ENCODE measurements at places on chromosomes 1 and 21.

DNA sequence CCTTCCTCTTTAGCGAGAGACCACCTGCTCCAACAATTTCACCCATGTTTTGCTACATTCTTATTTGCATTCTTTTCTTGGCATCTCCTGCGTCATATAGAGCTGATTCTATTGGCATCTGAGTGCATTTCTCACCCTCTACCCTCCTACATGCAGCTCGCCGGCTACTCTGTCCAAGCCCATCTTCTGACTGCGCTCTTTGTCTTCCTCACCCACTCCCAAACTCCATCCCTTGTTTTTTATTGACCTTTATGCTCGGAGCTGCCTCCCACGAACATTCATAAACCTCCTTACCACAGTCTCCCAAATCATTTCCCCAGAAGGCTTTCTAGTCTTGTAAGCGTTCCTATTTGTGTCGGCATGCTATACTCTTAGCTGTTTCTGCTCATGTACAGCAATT, 33.6 kb upstream of the FMN2 start:
- DNase-seq = no peak

- DNase-seq = no peak
These were observed 216.4 kb downstream of the SLC44A5 start for GRCh38 chr1:75394386-75395139.

- no peak for DNase-seq
These were observed 40.7 kb downstream of the VTCN1 start for GRCh38 chr1:117169871-117170596.

DNA sequence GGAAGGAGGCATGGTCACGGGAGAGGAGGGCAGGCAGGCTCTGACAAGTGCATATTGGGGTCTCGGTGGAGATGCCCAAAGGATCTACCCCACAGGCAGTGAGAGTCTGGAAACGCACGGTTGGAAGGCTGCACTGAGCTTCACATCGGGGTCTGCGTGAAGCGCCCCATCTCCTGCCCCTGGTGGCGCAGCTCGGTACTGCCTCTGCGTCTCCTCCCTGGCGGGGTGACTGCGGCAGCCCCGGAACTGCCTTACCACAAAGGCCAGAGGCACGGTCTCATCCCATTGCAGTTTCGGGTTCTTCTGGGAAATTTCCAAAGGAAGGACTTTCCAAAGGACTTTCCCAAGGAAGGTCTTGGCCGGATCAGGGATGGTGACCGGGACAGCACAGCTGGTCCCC, 69.2 kb upstream of the AJAP1 start:
- DNase-seq = no peak

DNA sequence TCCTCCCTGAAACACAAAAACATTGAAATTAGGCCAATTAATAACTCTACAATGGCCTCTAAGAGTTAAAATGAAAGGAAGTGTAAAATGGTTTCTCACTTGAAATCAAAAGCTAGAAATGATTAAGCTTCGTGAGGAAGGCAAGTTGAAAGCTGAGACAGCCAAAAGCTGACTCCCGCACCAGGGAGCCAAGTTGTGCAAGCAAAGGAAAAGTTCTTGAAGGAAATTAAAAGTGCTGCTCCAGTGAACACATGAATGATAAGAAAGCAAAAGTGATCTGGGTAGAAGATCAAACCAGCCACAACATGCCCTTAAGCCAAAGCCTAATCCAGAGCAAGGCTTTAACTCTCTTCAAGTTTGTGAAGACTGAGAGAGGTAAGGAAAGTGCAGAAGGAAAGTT, 22.8 kb downstream of the CYYR1 start:
- DNase-seq = no peak

GRCh38 chr21:43918385-43918947, 53.4 kb downstream of the AGPAT3 start:
- no peak for DNase-seq

- no peak for DNase-seq
These were observed 201.3 kb downstream of the MRPL39 start for GRCh38 chr21:25405984-25406383.

DNA sequence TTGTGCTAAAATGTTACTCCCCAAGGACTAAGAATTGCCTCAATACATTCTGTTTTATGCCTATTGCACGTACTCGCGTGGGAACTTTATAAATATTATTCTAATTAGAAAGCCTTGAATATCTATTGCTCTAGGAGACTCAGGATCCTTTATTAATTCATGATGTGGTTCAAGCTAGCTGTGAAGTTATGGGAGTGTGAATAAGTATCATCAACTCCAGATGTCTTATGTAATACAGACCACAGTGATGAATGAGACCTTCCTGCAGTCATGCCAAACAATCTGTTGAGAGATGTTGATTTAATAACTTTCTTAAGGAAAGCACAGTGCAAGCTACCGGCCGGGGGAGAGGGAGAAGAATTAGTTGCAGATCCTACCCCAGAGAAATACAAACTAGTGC, 519.2 kb upstream of the ZP4 start:
- no peak for DNase-seq
